ENCODE measurements at places on chromosomes 4 and X. TPM values are rescaled to one million over a fixed set of nuclear protein-coding genes. Genes with fewer than 3 reads are reported as not detected.

The BEX5 gene
- not detected for total RNA-seq

The PNMA6A gene
- total RNA-seq, result 4.5 TPM

The OR13H1 gene
- total RNA-seq, result not detected

The TAB3 gene
- 10.4 TPM for total RNA-seq

The RASGEF1B gene
- not detected for total RNA-seq

The GABRA4 gene
- not detected for total RNA-seq

The ZDHHC15 gene
- not detected for total RNA-seq

The C1QTNF7 gene
- total RNA-seq, result not detected

The ZCCHC18 gene
- total RNA-seq, result not detected

The GPR173 gene
- total RNA-seq, result not detected

The RBM10 gene
- 43.9 TPM for total RNA-seq

The DUX4 gene
- not detected for total RNA-seq

The TMPRSS11B gene
- total RNA-seq, result not detected

The PPA2 gene
- total RNA-seq, result 81.2 TPM

The RRH gene
- total RNA-seq, result not detected

The MAGEA2 gene
- not detected for total RNA-seq

The GDPD2 gene
- 0.07 TPM for total RNA-seq

The DGKK gene
- not detected for total RNA-seq

The EXOC1L gene
- total RNA-seq, result not detected

The NXF2 gene
- not detected for total RNA-seq

The SLITRK2 gene
- total RNA-seq, result 0.01 TPM

The DOK7 gene
- 0.16 TPM for total RNA-seq

The ADH1C gene
- total RNA-seq, result not detected

The KLHL13 gene
- total RNA-seq, result 0.39 TPM

The TNMD gene
- not detected for total RNA-seq

The MTTP gene
- not detected for total RNA-seq

Measured in A549 treated with CpdA at 1 μM for 4 hours (cell line).